ENCODE measurements at places on chromosomes 5 and 9.

GRCh38 chr5:56861893-56862485 lies 46.6 kb downstream of the MAP3K1 start:
- no peak for DNase-seq

- no peak for DNase-seq
Measured at GRCh38 chr9:137371521-137371941, 51.4 kb downstream of the EXD3 start.

DNA sequence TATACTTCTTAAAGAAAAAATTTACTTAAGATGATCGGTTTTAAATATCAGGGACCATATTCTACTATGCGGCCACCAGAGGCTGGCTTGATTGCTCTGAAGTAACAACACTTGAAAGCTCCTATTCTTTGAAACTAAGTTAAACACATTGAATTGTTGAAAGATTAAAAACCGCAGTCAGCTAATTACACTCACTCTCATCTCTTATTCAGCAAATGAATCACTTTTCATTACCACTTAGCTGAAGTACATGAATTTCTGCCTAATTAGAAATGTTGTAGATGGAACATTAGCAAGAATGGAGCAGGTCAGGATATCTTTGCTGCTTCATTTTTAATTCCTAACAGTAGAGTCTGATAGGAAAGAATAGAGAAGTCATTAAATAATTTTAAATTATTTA lies 42.3 kb downstream of the LSM11 start:
- DNase-seq: no peak

GRCh38 chr9:135814421-135815095 lies 92.8 kb downstream of the CAMSAP1 start:
- DNase-seq: no peak

- no peak for DNase-seq
Measured at GRCh38 chr9:32716425-32716824, 66.9 kb upstream of the TMEM215 start.

DNA sequence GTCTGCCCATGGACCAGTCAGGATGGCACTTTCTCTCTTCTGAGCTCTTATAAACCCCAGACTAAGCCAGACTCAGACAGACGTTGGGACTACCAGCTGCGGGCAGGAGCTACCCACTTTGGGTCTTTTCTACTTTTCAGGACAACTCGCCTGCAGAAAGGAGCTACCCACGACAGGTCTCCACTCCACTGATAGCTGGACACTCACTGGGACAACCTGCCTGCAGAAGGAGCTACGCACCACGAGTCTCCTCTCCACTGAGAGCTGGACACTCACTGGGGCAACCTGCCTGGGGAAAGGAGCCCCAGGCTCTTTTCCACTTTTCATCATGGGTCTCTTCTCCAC lies 1440.2 kb upstream of the ACO1 start:
- DNase-seq: no peak

DNA sequence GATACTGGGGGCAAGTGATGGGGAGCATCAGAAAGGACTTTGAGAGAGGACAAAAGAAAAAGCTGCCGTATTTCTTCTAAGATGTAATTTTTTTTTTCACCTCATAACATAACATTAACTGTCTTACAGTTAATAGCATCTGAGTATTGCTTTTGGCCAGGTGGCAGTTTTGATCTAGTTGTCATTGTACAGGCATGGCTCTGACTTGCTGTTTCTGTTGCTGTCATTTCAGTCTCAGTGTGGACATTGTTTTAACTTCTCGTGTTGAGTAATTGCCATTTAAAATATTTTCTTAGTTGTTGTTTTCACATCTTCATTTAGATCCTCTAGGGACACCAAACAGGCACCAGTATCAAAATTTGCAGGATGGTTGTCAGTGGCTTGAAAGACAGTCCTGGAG lies 12.4 kb downstream of the SMAD5 start:
- DNase-seq: no peak

GRCh38 chr5:124704594-124705284 lies 41.7 kb downstream of the ZNF608 start:
- DNase-seq: no peak
